ENCODE measurements at places on chromosomes 5 and 9.

DNA sequence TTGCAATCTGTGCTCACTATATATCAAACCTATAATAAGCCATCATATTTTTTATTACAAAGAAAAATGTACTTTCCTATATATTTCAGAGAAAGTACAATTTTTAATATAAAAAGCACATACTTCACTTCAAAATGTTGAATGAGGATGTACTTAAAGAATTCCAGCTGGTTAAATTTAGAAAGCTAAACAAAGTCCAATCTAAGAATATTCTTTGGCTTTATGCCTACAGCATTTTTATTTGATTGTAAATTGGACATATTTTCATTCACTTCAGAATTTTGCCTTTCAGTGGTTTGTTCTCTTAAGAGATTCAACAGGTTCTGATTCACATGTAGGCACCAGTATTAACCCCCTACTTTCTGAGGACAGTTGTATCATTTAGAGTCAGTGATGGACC is 533.8 kb downstream of the CAAP1 start:
- no peak for DNase-seq

GRCh38 chr5:77928776-77929300 is 152.7 kb upstream of the TBCA start:
- no peak for DNase-seq

- DNase-seq, result peak; percentile 73
These were observed 960 bp downstream of the CANX start for GRCh38 chr5:179699616-179700237.

GRCh38 chr5:178554311-178554710 is 35.9 kb downstream of the COL23A1 start:
- no peak for DNase-seq

DNA sequence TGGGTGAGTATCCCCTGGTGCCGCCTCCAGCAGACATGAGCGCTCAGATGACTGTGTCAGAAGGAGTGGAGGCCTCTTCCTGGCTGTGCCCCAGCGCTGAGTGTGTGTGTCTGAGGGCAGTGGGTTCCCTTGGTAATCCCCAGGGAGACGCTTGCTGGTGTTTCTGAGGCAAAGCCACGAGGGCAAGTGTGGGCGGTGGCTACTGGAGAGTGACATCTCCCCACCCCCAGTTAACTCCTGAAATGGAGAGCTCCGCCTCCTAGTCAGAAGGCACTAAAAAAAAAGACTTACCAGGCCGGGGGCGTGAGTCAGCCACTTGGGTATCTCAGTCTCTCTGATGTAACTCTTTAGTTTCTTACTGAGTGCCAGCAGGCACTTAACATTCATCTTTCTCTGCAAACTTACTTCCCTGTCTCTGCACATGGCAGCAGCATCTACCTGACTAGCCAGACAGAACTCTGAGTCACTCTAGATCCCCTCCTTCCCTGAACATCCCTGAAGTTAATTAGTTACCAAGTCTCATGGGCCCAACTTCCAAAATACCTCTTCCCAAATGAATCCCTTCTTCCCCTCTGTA is 19.3 kb downstream of the ORM2 start:
- DNase-seq, result peak; percentile 92

DNA sequence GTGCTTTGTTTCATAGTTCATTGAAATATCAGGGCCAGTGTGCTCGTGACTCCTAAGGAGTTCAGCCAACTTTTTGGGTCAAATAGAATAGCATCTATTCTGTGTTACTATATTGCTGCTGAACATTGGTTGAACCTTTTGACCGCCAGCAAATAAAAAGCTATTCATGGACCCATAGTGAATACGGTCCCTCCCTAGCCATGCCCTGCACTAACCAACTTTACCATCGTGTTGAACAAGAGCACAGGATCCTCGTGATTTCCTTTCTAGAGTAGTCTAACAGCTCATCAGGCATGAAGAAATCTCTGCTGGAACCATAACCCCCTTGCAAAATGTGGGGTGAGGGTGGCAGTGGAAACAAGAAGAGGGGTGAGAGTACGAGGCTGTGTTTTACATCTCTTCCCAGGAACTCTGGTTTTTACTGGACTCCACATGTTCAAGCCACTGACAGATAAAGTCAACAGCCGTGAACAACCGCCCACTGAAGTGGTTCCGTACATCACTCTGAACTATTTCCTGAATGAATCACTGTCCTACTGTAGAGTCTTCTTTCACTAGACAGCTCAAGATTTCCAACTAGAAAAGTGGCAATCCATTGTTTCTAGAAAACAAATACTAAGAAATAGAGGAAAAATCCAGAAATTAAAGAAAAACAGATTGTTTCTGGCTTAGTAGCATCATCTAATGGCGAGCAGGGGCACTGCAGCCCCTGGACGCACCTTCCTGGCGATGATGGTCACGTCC is 70.1 kb upstream of the SPATA31E1 start:
- no peak for DNase-seq

DNA sequence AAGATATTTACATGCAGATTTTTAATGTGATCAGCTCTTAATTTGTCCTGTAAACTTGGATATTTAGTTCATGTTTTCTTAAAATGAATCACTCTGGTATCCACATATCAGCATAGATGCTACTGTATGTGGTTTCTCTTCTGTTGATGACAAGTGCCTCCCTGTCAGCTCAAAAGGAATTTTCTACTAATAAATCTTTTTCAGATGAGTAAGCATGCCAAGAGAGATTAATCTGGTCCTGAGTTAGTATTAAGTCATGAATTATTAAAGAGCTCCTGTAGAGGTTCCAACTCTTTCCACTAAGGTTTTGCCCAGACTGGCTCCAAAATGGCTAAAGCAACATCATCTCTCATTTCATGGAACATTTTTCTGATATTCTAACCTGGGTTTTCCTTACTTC is 129.2 kb downstream of the GOLPH3 start:
- DNase-seq, result no peak

DNA sequence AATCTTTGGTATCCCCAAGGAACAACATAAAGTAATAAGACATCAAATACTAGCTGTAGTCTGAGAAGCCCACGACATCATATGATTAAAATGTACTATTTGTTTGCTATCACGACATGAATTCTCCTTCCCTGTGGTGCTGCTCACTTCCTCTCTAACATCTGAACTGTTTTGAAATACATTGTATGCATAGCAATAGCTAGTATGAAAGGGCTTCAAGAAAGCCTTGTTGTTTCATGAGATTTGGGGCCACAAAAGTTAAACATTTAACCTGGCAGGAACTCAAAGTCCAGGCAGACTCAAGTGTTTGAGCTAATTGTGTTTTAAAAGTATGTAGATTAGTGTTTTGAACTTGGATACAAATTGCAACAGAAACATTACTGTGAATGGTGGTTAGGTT is 237.4 kb upstream of the PTGER4 start:
- no peak for DNase-seq

- DNase-seq, result no peak
These were observed 93.5 kb upstream of the SMIM23 start for GRCh38 chr5:171692107-171692506.

DNA sequence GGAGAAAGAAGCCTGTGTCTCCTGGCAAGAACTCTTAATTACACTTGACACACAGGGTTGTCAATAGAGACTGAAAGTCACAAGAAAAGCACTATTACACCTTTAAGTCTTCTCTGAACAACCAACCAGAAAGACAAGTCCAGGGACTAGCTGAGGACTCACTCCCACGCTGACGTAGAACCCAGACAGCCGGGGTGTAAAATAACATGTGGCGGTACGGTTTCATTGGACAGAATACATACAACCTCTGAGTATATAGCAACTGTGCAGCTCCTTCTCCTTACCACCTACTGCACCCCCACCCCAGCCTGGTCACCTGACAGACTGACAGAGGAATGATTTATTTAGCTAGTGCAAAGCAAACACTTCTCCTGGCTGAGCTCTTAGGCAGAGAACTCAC is 103.4 kb upstream of the RASEF start:
- no peak for DNase-seq

- no peak for DNase-seq
These were observed 83.0 kb downstream of the MARCHF3 start for GRCh38 chr5:126947146-126948010.

GRCh38 chr5:76808141-76808691 is 10.6 kb upstream of the F2RL1 start:
- DNase-seq, result no peak

DNA sequence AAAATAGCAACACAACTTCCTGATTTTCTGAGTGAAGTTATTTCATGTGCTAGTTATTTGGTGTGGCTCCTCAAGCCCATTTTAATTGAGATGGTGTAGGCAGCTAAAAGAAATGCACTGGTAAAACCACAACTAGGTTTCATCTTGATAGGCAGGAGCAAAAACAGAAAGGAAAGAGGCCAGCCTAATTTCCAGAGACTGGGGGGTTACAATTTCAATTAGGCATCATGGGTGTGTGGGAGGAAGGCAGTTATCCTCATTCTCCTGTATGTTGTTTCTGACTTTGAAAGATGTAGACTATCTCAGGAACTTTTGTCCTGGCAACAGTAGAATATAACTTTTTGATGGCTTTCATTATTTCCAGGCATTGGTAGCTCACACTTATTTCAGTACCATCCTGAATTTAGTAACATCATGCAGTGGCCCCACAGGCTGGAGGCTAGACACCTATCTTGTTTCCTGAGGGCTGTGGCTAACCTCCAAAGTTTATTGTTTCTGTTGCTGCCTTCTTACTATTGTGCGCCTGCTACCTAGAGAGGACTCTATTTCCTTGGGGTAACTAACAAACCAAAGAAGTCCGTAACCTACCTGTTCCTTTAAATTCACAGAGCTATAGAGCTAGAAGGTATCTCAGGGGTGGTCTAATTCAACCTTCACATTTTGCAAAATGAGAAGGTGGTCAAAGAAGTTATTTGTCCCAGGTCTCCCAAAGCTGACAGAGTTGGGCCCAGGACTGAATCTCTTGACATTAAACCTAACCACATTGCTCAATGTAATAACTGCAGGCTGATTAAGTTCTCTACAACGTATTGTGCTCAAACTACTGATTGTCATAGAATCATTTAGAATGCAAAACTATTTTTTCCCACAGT is 42.4 kb downstream of the FYB1 start:
- no peak for DNase-seq

DNA sequence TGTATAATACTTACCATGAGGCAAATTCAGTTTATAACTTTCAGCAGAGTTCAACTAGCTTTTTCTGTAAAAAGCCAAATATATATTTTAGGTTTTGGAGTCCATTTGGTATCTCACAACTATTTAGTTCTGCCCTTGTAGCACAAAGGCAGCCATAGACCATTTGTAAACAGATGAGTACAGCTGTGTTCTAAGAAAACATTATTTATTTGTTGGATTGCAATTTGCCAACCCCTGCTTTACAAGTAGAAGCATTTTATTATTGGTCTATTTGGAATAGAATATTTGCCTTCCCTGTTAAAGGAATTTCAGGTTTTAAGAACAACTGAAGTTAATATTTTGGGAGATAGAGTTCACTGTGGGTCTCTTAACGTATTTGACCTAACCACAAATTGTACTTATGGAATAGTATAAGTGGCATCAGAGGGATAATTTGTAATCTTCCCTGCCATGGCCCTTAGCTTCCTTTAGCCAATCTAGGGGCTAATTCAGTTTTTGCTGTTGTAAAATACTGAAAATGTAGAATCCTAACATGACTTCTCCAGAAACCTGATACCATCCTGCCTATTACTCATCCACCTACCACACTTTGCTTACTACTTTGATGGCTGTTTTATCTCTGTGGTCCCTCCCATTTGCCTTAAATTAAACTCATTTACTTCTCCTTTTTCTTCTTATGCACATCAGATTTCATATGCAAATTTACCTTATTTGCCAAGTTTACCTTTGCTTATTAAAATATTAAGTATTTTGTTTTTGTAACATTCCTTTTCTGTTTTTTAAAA is 109.2 kb downstream of the DMXL1 start:
- no peak for DNase-seq

GRCh38 chr5:1670351-1670750 is 129.3 kb downstream of the MRPL36 start:
- DNase-seq, result no peak

- no peak for DNase-seq
These were observed 152.1 kb upstream of the DHFR start for GRCh38 chr5:80806929-80807328.
